ENCODE measurements at places on chromosomes 13 and 19. TPM values are rescaled to one million over a fixed set of nuclear protein-coding genes. Genes with fewer than 3 reads are reported as not detected.
A peak's percentile ranks its signal among the peaks of the same experiment; 100 is the strongest.

DNA sequence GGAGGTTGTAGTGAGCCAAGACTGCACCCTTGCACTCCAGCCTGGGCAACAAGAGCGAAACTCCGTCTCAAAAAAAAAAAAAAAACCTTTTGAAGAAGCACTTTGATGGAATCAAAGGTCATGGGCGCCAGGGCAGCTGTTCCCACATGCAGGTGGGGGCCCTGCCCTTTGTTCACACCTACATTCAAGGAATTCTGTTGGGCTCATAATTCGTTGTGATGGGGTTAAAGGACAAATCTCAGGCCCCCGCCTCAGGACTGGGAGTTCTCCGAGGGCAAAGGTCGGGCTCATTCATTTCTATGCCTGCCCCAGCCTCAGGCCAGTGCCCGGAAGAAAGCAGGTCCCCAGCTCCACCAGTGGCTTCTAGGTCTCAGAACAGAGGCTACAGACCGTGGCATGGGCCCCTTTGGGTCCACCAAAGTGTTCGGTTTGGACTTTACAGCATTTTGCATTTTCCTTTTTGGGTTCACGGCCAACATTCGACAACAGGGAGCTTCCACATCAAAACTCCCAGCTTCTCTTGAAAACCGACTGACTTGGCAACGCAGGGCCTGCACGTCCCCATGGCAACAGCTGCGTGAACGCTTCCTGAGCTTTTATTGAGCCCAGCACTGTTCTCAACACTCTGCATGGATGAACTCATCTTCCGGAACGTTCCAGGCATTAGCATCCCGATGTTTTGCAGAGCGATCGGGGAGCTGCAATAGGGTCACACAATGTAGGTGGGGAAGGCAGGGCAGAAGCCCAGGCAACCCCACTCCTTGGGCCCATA is 10.1 kb upstream of the GTF2F1 start:
- DNase-seq, result no peak

- peak; percentile 57 for DNase-seq
These were observed 85.7 kb downstream of the NUFIP1 start for GRCh38 chr13:44903574-44903985.

DNA sequence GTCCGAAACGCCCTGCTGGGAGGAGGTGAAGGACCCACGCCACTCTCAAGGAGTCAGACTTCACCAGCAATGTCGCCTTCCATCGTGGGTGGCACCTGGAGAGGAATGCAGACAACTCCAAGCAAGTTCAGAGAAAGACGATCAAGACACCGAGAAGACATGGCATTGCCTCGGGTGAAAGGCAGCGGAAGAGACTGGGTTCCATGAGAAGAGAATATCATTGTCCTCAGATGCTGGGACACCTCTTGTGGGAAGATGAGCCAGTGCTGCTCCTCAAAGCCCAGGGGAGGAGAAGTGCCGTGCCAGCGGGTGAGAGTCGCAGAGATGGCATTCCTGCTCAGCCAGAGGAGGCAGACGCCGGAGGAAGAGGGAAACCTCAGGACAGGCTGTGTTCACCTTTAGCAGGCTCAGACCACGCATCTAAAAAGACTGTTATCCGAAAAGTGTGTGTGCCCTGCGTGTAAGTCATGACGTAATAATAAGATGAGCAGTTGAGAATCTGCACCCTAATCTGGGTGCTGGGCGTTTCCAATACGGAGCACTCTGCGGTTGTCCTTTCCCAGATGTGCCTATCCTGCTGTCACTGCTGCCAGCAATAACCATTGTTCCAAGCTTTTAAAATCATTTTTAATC is 144.6 kb upstream of the SPACA7 start:
- no peak for DNase-seq

GRCh38 chr19:2734589-2735288 is 5.1 kb downstream of the SLC39A3 start:
- DNase-seq, result no peak

Gene PEX11G
- 3.8 TPM for total RNA-seq

- no peak for DNase-seq
These were observed 17.5 kb downstream of the TMEM255B start for GRCh38 chr13:113776231-113777125.

GRCh38 chr13:72437458-72437857 is 290.0 kb downstream of the MZT1 start:
- DNase-seq, result no peak

- DNase-seq, result no peak
These were observed 140.5 kb downstream of the KLF12 start for GRCh38 chr13:73993661-73994060.

DNA sequence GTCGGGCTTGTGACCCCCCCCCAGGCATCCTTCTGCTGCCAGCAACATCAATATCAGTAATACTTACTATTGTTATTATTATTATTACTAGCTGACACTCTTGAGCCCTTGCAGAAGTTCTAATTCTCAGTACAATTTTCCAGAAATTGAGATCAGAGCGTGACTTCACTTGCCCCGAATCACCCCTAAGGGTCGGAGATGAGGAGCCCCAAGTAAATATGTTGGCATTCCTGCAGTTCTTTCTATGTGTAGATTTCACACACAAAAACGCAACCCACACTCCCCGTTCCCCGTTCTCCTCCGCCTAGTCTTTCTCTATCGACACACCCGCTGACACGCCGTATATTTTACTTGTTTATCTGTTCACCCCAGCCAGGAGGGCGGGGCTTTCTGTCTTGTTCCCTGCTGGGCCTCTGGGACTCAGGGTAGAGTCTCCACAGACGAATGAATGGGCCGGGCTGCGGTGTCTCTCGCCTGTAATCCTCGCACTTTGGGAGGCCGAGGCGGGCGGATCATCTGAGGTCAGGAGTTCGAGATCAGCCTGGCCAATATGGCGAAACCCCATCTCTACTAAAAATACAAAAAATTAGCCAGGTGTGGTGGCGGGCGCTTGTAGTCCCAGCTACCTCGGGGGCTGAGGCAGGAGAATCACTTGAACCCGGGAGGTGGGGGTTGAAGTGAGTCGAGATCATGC is 14.7 kb downstream of the TLE5 start:
- peak; percentile 84 for DNase-seq

Gene SYDE1
- 20.8 TPM for total RNA-seq

DNA sequence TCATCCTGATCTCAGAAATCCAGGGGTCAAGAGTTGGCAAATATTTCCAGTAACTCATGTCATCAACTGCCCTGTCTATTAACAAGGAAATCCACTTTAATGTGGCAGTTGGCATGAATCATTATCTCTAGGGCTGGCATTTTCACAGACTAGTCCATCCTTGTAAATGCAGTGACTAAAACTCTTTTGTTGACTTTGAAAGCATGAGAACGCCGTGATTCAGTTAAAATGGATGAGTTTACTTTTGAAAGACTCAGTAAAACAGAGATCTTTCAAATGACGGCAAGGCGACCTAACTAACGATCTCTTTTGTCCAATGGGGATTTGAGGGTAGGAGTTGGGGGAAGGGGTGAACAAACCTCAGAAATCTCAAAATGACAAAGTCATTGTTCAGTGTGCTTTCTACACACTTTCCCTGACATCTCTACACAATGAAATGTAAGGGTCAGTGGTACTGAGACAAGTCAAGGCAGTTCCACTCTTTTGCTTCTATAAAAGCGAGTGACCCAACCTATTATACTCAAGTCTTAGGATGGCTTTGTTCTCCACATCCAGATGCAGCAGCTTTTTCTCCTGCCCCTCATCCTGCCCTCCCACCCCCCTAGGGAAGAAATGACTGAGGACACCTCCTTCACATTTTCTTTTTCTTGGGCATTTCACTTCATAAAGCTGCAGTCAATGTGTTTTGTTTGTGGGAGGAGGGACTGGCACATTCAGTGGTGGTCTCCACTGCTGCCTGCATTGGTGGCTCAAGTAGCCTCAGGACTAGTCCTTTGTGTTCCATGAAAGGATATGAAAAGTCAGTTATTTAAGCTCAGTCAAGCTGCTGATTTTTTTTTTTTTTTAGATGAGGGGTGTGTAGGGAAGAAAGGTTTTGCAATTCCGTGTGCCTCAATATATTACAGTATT is 200.5 kb downstream of the ABCC4 start:
- no peak for DNase-seq

Gene LILRA1
- total RNA-seq, result 7.6 TPM

Data from lower lobe of right lung (tissue), 2 donors.